ENCODE measurements at places on chromosomes 3 and 15.

DNA sequence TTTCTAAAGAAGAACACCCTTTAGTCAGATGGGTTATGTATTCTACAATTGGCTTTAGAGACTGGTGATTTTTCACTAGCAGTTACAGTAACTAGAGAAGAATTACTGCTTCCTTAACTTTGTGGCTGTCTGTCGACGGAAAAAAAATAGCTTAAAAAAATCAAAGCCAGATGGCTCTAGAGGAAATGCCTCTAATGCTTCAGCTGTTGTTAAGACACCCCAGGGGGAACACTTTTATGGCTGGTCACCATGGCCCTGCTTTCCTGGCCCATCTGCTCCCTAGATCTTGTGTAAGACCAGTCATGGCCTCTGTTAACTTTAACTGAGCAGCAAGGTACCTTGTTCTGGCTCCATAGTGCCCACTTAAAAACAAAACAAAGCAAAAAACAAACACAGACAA lies 198.6 kb upstream of the PLSCR5 start:
- no peak for DNase-seq

- DNase-seq = no peak
Observed at GRCh38 chr3:135629701-135630408, 335.7 kb upstream of the PPP2R3A start.

DNA sequence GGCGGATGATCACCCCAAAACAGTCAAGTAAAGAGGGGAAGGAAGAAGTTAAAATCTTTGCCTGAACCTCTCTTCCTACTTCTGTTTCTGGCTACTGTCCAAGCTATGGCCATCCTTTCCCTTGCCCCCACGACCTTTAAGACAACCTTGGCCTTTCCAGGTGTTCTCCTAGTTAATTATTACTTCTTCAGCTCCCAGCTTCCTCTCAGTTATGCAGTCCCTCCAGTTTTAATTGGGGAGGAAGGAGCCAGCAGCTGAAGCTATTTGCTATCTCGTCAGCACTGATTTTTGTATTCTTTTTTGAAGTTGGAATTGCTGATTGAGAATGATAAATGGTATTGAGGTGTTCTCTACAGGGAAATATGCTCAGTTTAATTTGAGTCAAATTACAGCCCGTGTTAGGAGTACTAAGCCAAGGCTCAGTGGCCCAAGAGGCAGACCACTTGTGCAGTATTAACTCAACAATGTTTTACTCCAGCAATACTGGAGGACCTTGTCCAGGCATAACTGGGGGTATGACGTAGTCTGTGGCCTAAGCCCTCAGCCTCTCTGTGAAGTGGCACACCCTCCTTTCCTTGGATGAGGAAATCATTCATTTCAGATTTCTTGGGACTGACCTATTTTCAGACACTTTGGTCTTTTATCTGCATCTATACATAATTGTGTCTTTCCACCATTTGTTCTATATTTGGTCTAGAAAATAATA lies 336.9 kb downstream of the SLC9A9 start:
- no peak for DNase-seq

DNA sequence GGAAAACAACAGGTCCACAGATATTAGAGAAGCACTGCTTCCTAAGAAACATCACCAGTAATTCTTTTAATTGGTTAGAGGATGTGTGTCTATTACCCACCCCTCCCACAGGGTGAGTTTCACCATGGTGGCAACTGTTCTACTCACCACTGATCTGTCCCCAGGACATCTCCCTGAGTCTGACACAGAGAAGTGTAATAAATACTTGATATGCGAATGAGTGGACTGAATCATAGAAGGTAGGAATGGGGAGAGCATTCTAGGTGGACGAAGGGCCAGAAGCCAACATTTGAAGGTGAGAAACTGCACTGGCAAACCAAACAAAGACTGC lies 452.7 kb upstream of the PROK2 start:
- no peak for DNase-seq

GRCh38 chr15:75090388-75090734 lies 67.0 kb downstream of the PPCDC start:
- no peak for DNase-seq

GRCh38 chr15:45653702-45654424 lies 19.0 kb downstream of the SQOR start:
- no peak for DNase-seq

DNA sequence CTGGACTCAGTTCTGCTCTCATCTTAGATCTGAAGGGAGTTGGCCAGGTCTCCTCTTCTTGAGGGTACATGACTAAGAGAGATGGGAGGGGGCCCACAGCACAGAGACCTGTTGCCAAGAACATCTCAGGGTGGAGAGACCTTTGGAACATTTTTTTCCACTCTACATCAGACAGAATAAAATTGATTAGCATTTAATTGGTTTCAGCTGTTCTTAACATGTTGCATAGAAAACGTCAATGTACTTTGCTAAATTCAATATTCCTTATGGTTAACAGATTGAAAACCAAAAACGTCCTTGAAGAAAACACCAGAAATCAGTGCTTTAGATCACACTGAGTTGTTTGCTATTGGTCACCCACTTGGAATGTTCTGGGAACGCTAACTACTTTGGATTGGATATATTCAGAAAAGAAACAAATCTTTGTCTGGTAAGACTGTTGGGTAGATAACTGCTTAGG lies 36.4 kb upstream of the FSTL1 start:
- DNase-seq = no peak

All from stimulated activated CD8-positive, alpha-beta memory T cell treated with anti-CD3 and anti-CD28 coated beads, Interleukin-12 subunit alpha, Interleukin-12 subunit beta, amount 100 ng/mL, for 4 hours (primary cell).